Motor neuron (in vitro differentiated cells): ENCODE measurements at places on chromosomes 4 and X. TPM values are rescaled to one million over a fixed set of nuclear protein-coding genes. Genes with fewer than 3 reads are reported as not detected.
A peak's percentile ranks its signal among the peaks of the same experiment; 100 is the strongest.

DNA sequence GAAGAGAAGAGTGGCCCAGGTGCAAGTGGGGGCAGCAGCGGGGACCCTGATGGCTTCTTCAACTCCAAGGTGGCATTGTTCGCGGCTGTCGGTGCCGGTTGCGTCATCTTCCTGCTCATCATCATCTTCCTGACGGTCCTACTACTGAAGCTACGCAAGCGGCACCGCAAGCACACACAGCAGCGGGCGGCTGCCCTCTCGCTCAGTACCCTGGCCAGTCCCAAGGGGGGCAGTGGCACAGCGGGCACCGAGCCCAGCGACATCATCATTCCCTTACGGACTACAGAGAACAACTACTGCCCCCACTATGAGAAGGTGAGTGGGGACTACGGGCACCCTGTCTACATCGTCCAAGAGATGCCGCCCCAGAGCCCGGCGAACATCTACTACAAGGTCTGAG is 11.4 kb downstream of the EFNB1 start:
- no peak for ATAC-seq

- no peak for ATAC-seq
Measured at GRCh38 chr4:186121057-186121456, 16.6 kb downstream of the FAM149A start.

TMEM47 gene
- 19.4 and 21.0 TPM in 2 replicates for total RNA-seq

TNMD gene
- 0.11 and 0.44 TPM in 2 replicates for total RNA-seq

- no peak for ATAC-seq
Measured at GRCh38 chr4:58063404-58064160, 953.4 kb upstream of the IGFBP7 start.

DNA sequence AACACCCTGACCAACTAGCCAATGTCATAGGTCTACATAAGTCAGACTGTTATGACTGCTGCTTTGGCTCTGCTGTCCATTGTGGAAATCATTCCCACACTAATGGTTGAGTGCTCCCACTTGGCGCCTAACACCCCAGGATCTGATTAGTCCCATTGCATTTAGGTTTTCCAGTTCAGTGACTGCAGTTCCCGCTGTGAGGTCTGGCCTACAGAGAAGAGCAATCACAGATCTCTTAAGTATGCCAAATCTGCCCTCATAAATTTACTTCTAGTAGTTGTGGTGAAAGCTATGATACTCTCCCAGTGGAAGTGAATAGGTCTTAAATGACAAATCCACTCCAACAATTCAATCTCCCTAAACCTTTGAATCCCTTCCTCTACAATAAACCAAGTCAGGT is 77.3 kb upstream of the IL2 start:
- ATAC-seq: no peak

DNA sequence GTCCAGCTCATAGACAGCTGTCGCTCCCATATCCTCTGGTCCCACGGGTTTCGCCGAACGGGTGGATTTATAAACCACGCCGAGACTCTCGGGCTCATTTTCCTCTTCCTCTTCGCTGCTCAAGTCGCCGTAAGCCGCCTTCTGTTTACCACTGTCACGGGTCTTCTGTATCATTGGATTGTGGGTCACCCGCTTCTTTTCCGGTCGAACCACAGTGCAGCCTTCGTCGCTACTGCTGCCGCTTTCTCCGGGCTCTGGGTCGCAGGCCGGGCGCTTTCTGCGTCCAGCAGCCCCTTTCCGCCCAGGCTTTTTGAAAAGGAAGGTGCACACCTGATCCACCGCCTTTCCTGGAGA is 311 bp downstream of the RNF113A start:
- peak; percentile 48 for ATAC-seq

DNA sequence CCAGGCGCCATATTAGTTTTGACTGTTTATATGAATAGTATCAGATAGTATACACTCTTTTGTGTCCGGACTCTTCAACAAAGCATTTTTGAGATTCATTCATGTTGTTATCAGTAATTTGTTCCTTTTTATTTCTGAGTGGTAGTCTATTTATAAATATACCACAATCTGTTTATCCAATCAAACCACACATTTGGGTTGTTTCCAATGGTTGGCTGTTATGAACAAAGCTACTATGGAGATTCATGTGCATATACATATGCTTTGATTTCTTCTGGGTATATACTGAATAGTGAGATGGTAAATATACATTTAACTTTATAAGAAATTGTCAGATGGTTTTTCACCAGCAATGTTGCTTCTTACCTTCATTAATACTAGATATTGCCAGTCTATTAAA is 36.8 kb upstream of the TAPT1 start:
- no peak for ATAC-seq

GRCh38 chrX:39899856-39900776 is 197.6 kb downstream of the BCOR start:
- ATAC-seq: peak; percentile 18

SMARCAD1 gene
- total RNA-seq: 48.7 and 50.9 TPM in 2 replicates

EDNRA gene
- 2.2 and 3.0 TPM in 2 replicates for total RNA-seq
